ENCODE measurements at places on chromosomes 5 and 9.

DNA sequence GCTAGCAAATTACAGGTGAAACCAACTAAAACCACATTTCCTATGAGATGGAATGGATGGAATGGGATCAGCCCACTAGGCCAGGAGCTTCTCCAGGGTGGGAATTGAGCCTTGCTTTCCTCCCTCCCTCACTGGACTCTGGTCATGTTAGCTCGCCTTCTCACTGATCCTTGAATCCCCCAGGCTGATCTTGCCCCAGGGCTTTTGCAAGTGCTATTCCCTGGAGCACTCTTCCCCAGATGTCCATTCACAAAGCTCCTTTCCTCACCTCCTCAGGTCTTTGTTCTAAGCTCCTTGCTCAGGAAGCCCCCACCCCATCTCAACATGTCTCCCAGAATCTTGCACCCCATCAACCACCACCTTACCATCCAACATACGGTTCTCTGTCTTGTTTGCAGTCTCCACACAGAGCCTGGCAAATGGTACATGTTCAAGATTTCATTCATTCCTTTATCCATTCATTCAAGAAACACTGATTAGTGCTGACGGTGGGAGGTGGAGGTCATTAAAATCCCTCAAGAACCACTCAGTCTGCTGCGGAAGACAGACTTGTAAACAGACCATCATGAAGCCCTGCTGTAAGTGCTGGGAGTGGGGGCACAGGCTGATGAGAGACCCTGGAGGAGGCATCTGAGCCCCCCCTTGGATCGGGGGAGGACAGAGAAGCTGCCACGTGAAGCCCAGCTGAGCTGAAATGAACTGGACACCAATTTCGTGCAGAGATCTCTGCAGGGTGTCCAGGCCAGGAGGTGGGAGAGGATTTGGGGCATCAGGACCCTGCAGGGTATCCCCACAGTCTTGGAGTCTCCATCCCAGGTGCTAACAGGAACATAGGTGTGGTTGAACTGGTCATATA lies 141.7 kb downstream of the BARX1 start:
- DNase-seq: no peak

- no peak for DNase-seq
Observed at GRCh38 chr5:179840766-179841165, 17.9 kb downstream of the MRNIP start.

- no peak for DNase-seq
Observed at GRCh38 chr9:125966959-125967711, 220.0 kb downstream of the PBX3 start.

- no peak for DNase-seq
Observed at GRCh38 chr5:120082316-120083068, 381.6 kb upstream of the PRR16 start.

GRCh38 chr5:142426129-142427014 lies 101.6 kb upstream of the SPRY4 start:
- DNase-seq: peak; percentile 79

- peak; percentile 22 for DNase-seq
Observed at GRCh38 chr9:125701351-125701750, 5.7 kb downstream of the MAPKAP1 start.

GRCh38 chr5:110909950-110910349 lies 161.6 kb upstream of the TSLP start:
- DNase-seq: no peak

DNA sequence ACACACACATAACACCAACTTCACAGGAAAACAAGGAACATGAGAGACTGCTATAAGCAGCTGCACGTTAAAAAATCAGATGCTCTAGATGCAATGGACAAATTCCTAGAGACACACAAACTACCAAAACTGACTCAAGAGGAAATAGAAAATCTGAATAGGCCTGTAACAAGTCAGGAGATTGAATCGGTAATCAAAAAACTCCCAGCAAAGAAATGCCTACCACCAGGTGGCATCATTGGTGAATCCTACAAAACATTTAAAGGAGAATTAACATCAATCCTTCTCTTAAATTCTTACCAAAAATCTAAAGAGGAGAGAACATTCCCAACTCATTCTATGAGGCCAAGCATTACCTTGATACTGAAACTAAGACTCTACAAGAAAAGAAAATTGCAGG lies 54.9 kb downstream of the NDST1 start:
- peak; percentile 64 for DNase-seq

- no peak for DNase-seq
Observed at GRCh38 chr5:18321262-18321942, 687.1 kb downstream of the TAF11L14 start.

DNA sequence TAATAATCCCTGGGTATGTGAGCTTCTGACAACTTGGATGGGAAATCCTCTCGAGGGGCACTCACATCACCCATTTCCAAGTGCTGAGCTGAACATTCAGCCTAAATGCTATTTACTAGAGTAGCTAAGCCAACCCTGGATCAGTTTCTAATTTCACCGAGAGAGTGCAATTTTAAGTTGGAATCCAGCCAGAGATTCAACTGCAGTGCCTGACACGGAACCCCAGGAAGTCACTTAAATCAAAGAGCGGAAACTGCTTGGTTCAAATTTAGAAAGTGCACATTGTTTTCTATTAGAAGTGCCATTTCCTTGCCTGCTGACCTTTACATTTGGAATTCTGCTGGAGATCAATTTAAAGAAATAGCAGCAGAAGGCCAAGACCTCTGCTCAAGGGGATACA lies 8.8 kb downstream of the SPRY4 start:
- DNase-seq: no peak

DNA sequence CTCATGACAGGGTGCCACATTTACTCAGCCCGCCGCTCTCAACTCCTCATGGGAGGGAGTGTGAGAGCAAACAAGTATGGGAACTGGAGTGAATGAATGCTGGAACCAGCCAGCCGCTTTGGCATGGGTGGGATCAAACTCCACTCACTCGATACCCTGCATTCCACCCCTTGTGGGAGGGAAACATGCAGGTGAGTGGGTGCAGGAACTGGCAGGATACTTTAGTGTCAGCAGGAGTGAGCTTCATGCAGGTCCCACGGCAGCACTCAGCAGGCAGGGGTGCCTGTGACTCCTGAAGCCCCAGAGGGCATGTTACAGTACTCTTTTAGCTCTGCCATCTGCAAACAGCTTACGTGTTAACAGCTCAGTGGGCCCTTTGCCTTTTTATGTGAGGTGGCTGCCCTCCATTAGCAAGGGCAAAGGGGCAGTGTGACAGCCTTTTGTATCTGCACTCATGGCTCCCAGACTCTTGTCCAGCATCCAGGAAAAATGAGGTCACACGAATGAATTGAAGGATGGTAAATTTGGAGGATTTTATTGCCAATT lies 433.2 kb upstream of the NMUR2 start:
- DNase-seq: no peak

DNA sequence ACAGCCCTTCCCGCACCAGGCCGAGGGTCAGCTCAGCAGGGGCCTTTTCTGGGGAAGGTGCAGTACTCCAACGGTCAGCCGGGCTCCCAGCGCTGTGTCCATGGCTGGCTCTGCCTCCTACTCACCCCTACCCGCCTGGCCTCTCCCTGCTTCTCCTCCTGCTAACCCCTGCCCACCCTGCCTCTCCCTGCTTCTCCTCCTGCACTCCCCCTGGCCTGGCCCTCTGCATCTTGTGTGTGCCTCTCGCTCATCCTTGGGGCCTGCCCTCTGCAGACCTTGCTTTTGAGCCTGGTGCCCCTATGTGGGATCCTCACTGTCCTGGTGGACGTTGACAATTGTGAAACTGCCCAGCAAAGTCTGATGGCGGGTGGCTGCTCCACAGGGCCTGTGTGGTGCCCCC lies 274.6 kb upstream of the IRX2 start:
- DNase-seq: no peak

DNA sequence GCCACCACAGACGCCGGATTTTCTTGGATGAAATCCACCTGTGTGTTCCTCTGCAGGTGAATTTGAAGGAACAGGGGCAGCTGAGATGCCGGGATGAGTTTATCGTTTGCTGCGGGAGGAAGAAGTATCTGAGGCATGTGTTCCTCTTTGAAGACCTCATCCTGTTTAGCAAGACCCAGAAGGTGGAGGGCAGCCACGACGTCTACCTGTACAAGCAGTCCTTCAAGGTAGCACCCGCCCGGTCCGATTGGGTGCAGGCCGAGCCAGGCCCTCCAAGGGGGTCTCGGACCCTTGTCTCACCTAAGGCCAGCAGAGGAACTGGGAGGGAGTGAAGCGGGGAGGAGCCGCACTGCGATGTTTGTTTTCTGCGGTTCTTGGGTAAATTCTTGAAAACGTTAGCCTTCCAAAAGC lies 18.4 kb upstream of the LRRC14B start:
- DNase-seq: no peak

DNA sequence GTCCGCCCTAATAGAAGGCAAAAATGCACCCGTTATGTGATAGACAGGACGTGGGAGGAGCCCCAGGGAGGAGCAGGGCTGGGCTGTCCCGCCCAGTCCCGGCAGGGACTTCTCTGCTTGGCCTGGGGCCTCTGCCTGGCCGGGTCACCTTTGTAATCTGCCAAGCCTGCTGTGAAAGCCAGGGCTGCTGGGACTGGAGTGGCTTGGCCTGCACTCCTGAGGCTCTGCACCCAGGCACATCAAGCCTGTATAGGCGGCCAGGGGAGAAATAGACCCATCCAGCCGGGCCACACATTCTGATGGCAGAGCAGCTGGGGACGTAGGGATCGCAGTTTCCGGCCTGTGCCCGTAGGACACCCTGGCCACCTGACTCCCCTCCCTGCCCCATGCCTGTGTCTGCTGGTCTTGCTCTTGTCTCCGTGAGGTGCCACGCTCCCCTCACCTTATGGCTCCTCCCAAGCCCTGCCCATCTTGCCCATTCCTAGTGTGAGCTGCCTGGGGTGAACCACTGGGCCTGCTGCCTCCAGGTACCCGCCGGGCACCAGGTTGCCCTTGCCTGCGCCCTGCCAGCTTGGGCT lies 28.1 kb downstream of the DYNC2I2 start:
- DNase-seq: no peak

- DNase-seq: no peak
Observed at GRCh38 chr5:36423578-36424307, 122.0 kb upstream of the RANBP3L start.

GRCh38 chr9:122307061-122307460 lies 42.4 kb downstream of the MRRF start:
- no peak for DNase-seq

DNA sequence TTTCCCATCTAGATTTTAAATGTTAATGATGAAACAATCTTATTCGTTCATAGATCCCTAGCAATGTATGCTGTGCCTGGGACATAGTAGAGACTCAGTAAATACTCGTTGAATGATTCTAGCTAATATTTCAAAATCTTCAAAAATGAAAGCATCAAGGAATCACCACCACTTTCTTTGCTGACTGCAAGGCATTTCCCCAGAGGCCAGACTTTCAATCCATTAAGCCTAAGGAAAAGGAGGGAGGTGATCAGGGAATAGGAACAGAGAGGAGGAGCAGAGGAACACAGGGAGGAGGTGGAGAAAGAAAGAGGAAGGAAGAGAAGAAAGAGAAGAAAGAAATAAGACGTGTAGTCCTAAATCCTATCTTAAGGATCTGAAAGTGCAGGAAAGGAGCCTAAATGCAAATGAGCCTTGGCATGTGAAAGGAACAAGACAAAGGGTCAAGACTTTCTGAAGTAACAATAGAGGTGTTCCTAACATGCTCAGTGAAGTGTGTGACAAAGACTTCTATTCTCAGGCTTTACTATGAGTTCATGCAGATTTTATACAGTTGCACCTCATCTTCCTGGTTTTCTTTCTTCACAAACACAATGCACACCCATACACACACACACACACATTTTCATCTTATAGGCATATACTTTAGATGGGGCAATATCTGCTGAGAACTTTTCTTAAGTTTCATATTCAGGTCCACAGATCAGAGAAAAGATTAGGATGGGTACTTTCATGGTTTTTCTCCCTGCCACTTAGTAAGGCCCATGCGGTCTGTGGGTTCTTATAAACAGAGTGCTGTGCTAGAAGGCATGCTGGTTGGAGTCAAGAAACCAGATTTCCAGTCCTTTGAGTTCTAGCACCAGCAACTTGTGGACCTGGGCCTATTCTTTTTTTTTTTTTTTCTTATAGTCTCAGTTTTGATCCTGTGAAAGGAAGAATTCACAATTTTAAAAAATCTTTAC lies 512.2 kb upstream of the TNC start:
- DNase-seq: no peak

DNA sequence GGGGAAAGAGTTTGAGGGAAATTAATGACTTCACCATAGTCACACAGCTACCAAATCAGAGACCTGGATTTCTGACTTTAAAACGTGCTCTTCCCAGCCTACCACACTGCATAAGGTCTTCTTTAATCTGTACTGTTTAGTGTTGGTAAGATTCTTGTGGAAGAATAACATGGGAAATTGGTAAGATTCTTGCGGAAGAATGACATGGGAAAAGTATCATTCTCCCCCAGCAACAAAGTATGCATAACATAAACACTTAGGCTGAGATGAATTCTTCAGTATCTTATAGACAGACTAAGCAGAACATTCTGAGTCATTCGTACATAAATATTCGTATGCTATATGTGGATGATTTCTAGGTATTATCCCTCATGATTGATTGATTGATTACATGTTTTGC lies 170.4 kb downstream of the FOCAD start:
- peak; percentile 75 for DNase-seq

- DNase-seq: peak; percentile 55
Observed at GRCh38 chr5:130164966-130165365, 260.7 kb downstream of the CHSY3 start.

DNA sequence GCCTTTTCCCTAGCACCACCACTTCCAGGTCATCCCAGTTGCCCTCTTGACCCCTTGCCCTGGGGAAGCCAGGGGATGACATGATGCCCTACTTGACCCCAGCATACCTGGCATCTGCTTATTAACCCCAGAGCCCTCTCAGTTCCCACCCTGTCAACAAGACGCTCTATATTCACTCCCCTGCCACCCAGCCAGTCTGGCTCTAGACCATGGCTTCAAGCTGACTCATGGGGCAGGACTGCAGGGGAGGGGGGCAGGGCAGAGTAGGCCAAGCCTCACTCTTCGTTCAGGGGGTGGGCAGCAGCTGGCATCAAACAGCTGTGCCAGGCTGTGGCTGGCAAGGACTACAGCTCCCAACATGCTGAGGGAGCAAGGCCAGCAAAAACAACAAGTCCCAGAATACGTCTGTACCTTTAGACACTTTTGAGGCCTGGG lies 5.3 kb downstream of the ATOSB start:
- peak; percentile 49 for DNase-seq

DNA sequence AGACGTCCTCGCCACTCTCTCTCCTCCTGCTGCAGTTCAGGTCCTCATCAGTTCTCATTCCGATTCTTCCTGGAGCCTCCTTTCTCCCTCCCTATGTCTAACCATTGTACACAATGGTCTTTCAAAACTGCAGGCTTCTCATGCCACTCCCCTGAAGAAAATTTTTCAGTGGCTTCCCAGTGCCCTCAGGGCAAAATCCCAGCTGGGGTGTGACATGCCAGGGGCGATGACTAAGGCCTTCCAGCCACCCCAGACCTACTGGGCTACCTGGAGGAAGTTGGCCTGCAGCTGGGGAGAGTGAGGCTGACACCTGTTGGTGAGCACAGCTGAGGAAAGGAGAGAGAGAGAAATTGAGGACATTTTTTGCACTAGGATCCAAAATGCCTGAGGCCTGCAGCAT lies 65.2 kb downstream of the SREK1 start:
- DNase-seq: no peak

GRCh38 chr9:7907551-7908337 lies 108.2 kb upstream of the DMAC1 start:
- no peak for DNase-seq

GRCh38 chr9:135648494-135649410 lies 9.4 kb upstream of the GLT6D1 start:
- DNase-seq: no peak

All from brain microvascular endothelial cell (primary cell).